Left ventricle myocardium inferior (tissue), 1 donor: ENCODE measurements at places on chromosomes 16 and 17.

GRCh38 chr17:77322514-77323412 lies 182.0 kb downstream of the SEC14L1 start:
- DNase-seq, result peak; percentile 83

- no peak for DNase-seq
These were observed 18.7 kb downstream of the VAT1L start for GRCh38 chr16:77807021-77807420.

- no peak for DNase-seq
These were observed 51.9 kb downstream of the SHCBP1 start for GRCh38 chr16:46569231-46569735.

DNA sequence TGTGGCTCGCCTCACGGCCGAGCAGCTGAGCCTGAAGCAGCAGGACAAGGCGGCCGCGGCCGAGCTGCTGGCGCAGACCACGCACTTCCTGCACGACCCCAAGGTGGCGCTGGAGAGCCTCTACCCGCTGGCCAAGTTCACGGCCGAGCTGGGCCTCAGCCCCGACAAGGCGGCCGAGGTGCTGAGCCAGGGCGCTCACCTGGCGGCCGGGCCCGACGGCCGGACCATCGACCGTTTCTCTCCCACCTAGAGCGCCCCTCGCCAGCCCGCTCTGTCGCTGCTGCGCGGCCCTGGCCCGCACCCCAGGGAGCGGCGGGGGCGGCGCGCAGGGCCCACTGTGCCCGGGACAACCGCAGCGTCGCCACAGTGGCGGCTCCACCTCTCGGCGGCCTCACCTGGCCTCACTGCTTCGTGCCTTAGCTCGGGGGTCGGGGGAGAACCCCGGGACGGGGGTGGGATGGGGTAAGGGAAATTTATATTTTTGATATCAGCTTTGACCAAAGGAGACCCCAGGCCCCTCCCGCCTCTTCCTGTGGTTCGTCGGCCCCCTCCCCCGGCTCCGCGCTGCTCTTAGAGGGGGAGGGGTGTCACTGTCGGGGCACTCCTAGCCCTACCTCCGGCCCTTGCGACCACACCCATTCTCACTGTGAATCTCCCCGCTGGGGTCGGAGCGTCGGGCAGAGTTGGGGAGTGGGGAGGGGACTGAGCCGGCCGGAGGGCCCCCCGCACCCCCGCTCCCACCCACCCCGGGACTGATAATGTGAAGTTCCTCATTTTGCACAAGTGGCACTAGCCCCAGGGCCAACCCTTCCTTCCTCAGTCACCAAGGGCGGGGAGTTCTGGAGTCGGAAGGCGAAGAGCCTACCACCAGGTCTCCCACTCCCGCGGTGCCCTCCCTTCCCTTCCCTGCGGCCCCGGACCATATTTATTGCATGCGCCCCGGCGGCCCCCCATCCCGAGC lies 4.0 kb downstream of the HIC1 start:
- peak; percentile 85 for DNase-seq
